ENCODE measurements at places on chromosomes 12 and 14. TPM values are rescaled to one million over a fixed set of nuclear protein-coding genes. Genes with fewer than 3 reads are reported as not detected.

The PNN gene
- total RNA-seq = 37.7 TPM

- DNase-seq = no peak
These were observed 2.8 kb upstream of the CLEC9A start for GRCh38 chr12:10027721-10028120.

DNA sequence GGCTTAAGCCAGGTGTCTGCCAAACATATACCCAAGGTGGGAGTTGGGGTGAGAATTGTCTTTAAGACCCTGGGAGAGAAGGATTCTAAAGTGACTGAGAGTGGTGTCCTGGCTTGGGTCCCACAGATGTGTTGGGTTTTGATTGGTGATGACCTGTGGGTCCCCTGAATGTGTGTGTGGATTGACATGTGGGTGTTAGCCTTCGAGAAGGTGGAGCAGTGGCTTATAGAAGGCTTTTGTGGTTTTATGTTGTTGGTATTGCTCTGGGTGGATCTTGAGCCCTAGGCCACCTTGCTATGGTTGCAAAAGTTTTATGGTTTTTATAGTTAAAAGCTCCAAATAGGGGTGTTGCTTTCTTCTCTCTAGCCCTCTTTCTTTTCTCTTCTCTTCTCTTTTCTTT is 29.7 kb downstream of the PLEKHG3 start:
- peak; percentile 6 for DNase-seq

DNA sequence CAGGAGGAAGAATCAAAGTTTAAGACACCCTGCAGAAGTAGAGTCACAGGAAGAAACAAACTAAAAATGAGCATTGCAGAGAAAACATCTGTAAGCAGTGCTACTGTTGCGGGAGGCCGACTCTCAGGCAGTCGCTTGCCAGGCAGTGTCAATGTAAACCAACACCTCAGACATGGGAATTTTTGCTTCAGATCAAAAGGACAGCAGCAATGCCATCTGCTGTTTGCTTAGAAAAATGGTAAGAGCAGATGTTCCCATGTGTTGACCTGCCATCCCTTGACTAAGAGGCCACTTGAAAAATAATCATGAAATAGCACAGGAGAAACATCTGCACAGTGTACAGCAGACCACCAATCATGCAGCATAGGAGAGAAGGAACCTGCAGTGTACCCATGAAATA is 196.6 kb downstream of the SLC25A21 start:
- DNase-seq = no peak

DNA sequence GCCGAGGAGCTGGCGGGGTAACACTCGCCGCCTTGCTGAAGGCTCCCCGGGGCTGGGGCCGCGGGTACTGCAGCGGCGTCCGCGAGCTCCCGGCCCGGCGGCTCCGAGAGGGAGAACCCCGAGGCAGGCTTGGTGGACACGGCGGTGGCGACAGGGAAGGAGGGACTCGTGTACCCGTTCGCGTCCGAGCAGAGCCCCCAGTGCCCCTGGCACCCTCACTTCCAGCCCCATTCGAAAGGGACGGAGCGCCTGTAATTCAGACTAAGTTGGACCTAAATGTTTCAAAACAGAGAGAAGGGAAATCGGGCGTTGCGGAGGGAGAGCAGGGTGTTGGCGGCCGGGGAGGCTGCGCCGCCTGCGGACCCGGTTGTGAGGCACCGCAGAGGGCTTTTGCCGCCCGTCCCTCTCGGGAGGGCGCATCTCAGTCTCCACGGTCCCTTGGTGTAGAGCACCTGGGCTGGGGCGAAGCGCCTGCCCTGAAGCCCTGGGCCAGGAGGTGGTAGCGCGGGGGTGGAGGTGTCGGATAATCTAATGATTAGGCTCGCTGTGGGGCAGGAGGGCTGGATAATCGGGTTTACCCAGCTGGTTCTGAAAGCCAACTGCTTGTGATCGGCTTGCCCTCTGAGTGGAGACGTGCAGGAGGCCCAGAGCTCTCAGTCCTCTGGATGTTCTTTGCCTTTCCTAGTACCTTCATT is 771 bp downstream of the DAAM1 start:
- peak; percentile 88 for DNase-seq
